ENCODE measurements at places on chromosomes 4 and X.

DNA sequence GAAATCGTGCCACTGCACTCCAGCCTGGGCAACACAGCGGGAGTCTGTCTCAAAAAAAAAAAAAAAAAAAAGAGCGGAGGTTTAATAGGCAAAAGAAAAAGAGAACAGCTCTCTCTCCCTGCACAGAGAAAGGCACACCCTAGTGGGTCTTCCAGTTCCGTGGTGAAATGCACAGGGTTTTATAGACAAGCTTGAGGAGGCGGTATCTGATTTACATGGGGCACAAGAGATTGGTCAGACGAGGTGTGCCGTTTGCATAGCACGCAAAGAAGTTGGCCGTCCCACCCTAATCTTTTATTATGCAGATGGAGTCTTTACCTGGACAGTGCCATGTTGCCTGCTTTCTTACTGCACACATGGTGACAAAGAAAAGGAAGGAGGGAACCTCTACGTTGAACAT is 33.5 kb upstream of the REST start:
- DNase-seq: no peak

- no peak for DNase-seq
Measured at GRCh38 chr4:146329050-146329716, 114.8 kb downstream of the REELD1 start.

DNA sequence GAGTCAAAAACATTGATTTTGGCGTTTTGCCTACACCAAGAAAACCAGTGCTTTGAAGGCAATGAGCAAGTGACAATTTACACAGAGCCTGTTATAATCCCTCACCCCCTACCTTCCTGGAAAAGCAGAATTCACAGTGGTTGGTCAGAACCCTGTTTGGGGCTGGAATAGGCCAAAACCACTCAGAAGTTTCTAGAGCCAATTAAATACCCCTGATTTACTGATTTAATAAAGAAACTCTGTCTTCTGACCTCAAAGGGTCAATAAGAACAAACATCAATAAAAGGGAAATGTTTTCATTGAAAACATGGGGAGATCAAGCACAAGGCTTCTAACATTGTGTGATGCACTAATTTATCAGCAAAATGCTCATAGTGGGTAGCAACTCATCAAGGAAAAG is 116.3 kb downstream of the UNC5C start:
- peak; percentile 35 for DNase-seq

DNA sequence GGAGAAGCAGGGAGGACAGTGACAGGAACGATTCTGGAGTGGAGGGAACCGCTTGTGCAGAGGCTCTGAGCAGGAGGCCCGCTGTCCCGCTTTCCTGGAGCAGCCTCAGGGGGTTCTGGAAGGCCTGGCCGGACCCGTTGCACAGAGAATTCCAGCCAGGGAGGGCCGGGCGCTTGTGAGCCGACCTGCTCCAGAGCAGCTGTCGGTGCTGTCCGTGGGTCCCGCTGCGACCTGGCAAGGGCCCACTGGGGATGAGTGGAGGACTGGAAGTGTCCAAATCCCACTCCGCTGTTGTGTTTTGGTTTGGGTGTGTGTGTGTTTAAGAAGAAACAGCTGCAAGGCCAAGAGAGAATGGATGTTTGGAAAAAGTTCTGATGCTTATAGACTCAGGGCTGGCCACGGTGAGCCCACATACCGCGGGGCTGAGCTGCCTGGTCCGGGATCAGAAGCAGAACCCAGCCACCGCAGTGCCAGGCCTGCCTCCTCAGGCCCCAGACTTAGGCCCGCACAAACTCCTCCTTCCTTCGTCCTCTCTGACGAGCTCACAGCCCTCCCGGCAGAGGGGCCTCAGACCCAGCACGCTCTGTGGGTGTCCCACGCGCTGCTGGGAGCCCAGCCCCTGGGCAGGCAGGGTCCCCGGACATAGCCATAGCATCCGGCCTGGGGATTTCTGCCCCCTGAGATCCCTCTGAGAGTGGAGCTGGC is 73.9 kb downstream of the HTRA3 start:
- no peak for DNase-seq

GRCh38 chrX:124344246-124344645 is 2.1 kb upstream of the SH2D1A start:
- DNase-seq: no peak

DNA sequence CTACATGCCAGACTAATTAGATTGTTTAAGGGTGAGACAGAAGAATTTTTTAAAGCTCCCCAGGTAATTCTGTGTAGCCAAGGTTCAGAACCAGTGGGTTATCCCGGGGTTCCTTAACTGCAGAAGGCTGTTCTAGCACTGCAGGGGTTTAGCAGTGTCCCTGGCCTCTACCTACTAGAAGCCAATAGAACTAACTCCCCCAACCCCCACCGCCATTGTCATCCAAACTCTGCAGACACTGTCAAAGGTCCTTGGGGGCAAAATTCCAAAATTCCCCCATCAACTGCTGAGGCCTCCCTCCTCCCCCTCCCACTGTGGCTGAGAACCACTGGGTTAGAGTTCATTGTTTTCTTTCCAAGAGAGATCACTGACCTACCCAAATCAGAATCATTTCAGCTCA is 66.4 kb downstream of the MOSPD2 start:
- no peak for DNase-seq

GRCh38 chr4:80911458-80911857 is 119.0 kb upstream of the BMP3 start:
- peak; percentile 8 for DNase-seq

GRCh38 chr4:175961604-175962003 is 104.0 kb upstream of the WDR17 start:
- no peak for DNase-seq

DNA sequence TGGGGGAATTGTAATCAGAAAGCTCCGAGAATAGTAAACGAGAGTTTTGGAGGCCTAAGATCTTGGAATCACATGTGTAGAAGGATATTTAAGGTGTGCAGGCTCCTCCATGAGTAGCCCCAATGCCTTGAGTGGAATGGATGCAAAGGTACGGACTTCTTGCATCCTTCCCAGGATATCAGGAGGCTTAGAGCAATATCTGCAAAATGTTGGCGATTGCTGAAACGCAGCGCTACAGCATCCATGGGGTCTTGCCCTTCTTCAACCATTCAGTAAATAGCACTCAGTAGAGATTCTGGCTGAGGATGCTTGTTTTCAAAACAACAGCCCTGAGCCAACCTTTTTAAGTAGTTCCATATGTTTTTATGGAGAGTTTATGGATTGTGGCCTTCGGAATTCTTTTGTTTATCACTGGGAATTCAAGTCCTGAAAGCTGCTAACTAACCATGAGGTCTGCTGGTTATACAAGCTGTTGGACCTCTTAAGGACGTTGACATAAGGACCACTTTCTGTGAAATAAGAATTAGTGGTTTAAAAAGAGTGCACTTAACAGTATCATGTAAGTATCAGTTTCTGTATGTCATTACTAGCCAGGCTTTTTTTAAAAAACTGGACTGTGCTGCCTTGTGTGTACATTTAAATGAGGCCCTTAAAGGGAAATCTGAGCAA is 228.8 kb upstream of the PGRMC2 start:
- no peak for DNase-seq

GRCh38 chrX:94932278-94932965 is 1258.4 kb downstream of the FAM133A start:
- DNase-seq: no peak

- DNase-seq: no peak
Measured at GRCh38 chr4:185352741-185353140, 43.0 kb downstream of the LRP2BP start.

DNA sequence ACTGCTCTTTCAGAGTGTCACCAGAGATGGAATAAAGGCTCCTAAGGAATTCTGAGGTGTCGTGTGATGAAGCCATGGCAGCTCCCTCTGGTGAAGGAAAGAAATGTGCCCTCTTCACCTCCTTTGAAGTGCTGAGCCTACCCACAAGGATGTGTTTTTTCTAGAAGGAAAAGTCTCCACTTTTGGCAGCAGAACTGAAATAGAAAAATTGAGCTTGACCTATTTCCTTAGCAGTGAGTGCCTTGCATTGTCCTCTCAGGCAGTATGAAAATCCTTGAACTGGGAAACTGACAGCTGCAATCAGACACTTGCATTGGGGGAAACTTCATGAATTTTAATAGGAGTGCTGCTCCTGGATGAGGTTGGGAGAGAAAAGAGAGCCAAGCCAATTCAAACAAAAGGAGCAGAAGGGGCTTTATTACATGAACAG is 95.2 kb downstream of the DCLK2 start:
- DNase-seq: peak; percentile 89

DNA sequence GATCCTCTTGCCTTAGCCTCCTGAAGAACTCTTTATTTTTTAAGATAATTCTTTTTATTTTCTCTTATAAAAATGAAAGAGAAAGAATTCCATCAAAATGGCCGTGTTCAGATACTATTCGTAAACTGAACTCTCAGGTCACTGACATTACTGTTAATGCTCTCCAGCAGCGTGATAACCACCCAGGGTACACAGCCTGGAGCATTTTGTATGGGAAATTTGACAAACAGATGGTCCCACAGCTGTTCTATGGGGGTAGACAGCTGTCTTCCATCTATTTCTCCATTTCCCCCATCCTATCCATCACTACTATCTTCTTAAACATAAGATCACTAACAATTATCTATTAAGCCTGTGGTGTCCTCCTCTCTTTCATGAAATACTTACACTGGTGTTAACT is 47.8 kb downstream of the SYNPO2 start:
- DNase-seq: no peak

- no peak for DNase-seq
Measured at GRCh38 chrX:52346174-52347165, 22.4 kb upstream of the XAGE2 start.

GRCh38 chrX:40167233-40167849 is 69.6 kb upstream of the BCOR start:
- DNase-seq: no peak

DNA sequence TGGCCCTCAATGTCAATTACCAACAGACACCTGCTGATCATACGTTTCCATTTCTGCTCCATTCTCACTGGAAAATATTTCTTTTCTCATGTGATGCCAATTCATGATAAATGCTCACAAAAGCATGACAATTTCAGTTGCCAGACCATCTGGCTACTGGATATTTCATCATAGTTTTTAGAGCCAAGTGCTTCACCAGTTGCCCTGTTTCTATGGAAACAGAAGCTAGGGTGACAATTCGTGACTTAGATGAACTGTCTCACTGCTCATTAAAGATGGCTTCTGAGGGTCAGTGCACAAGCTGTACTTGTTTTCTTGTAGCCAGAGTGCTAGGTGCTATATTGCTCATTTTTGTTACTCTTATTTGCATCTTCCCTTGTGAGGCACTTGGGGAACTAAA is 184.9 kb downstream of the COMMD8 start:
- DNase-seq: peak; percentile 62

GRCh38 chrX:3026074-3026815 is 15.0 kb upstream of the ARSF start:
- peak; percentile 23 for DNase-seq

- no peak for DNase-seq
Measured at GRCh38 chr4:7427831-7428260, 6.9 kb downstream of the PSAPL1 start.

DNA sequence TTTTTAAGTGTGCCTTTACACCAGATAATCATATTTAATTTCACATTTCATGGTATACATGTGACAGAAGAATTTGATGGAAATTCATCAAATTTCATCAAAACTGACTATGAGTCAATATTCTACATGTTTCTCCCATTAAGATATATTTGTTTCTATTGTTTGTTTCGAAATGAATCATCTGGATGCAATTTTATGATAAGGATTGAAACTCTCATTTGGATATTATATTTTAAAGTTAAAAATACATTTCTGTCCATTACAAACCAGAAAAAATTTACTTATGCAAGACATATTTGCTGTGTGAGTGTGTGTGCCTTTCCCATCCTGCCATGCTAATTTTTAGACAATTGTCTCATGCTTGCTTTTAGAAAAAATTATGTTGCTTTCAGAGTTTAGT is 52.2 kb downstream of the SULT1B1 start:
- no peak for DNase-seq

- DNase-seq: no peak
Measured at GRCh38 chr4:185341377-185341776, 54.3 kb downstream of the LRP2BP start.

DNA sequence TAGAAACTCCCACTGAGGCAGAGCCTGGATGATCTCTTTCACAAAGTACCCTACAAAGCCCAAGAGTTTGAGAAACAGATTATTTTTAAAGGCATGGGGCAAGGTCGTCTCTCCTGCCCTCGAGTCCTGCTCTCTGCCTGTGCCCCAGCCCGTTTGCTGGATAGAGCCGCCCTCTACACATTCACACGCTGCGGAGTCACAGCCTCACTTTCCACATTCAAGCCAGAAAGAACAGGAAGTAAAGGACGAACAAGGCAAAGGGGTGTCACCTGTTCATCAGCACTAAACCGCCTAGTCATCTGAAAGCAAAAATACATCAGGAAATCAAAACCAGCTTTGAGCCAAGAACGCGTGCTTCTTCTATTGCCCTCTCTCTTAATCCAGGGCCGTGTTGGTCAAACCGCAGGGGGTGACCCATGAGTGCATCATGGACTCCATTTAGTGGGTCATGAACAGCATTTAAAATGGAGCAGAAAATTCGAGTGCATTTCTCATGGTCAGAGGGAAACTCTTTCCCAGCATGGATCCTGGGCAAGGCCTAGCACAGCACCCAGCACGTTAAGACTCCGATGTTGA is 83.4 kb downstream of the PHKA2 start:
- no peak for DNase-seq

DNA sequence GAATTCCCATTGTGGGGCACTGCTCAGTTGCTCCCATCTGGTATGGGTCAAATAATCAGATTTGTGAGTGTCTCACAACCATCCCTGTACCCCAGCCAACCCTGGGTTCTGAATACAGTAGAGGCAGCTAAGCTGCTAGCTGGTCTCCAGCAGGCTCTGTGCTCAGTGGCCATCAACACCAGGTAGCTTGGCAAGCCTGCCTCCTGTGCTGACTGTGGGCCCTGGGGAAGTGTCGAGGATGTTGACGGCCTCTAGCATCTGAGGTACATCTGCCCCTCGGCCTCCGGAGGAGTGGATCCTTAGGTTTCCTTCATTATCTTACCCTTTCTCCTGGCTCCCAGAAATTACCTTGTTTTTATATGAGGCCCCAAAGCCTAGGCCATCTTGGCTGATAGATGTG is 13.3 kb downstream of the RNF4 start:
- DNase-seq: no peak

- DNase-seq: no peak
Measured at GRCh38 chr4:102560571-102561341, 59.6 kb downstream of the NFKB1 start.

GRCh38 chrX:106144755-106145639 is 23.1 kb upstream of the PWWP3B start:
- DNase-seq: no peak

GRCh38 chr4:43048570-43048969 is 156.1 kb downstream of the GRXCR1 start:
- no peak for DNase-seq

DNA sequence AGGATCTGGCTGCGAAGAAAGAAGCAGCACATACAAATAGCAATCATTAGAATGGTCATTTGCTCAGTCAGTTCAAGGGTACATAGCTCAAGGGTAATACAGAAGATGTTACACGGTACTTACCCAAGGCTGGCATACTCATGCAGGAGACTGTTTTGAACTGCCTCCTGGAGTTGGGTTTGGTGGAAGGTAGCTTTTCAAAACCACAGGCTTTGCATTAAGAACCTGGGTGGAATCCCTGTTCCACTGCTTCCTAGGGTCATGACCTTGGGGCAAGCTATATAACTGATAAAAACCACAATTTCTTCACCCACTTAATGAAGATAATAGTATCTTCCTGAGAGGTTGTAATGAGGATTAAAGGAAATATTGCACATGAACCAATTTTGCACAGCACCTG is 36.5 kb downstream of the TBC1D9 start:
- no peak for DNase-seq

- no peak for DNase-seq
Measured at GRCh38 chrX:48703228-48703627, 6.7 kb downstream of the SUV39H1 start.
